Heart left ventricle (tissue), 16 donors: ENCODE measurements at places on chromosomes 2 and 18. TPM values are rescaled to one million over a fixed set of nuclear protein-coding genes. Genes with fewer than 3 reads are reported as not detected.

- DNase-seq, result no peak
- peaks cover 12% of the 10 kb centered on the region for H3K27me3 ChIP-seq
- no peak overlapping the region for H3K27ac ChIP-seq
- no peaks in the 10 kb centered on the region for H3K36me3 ChIP-seq
- H3K4me1 ChIP-seq, result no peaks in the 10 kb centered on the region
Measured at GRCh38 chr18:47422524-47422923, 171.1 kb upstream of the SKOR2 start.

GRCh38 chr2:88720399-88720798, 28.9 kb downstream of the RPIA start:
- no peaks in the 10 kb centered on the region for H3K27me3 ChIP-seq
- no peaks in the 10 kb centered on the region for H3K36me3 ChIP-seq
- no peak overlapping the region for H3K27ac ChIP-seq
- no peak for DNase-seq
- H3K4me1 ChIP-seq, result no peaks in the 10 kb centered on the region

- H3K27ac ChIP-seq, result no peak overlapping the region
- peaks cover 11% of the 10 kb centered on the region for H3K36me3 ChIP-seq
- H3K27me3 ChIP-seq, result no peaks in the 10 kb centered on the region
- H3K4me1 ChIP-seq, result no peaks in the 10 kb centered on the region
Measured at GRCh38 chr2:159695795-159696448, 16.4 kb upstream of the MARCHF7 start.

DNA sequence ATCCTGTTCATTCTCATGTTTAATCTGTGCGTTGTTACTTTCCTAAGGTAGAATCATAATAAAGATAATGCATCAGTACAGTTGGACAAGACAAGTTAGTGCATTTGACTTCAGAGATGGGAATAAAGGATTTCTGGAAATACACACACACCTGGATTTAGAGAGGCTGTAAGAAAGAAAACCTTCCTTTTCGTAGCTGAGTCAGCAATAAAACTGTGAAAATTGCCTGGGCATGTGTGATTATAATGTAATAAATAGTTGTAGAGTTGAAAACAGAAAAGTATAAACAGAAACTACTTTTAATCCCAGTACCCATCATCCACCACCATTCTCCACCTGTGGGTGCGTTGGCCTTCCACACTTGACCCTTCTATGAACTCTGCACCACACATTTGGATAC, 15.4 kb downstream of the CFAP53 start:
- H3K27ac ChIP-seq, result no peak overlapping the region
- no peak overlapping the region for H3K4me3 ChIP-seq
- H3K27me3 ChIP-seq, result no peaks in the 10 kb centered on the region

DNA sequence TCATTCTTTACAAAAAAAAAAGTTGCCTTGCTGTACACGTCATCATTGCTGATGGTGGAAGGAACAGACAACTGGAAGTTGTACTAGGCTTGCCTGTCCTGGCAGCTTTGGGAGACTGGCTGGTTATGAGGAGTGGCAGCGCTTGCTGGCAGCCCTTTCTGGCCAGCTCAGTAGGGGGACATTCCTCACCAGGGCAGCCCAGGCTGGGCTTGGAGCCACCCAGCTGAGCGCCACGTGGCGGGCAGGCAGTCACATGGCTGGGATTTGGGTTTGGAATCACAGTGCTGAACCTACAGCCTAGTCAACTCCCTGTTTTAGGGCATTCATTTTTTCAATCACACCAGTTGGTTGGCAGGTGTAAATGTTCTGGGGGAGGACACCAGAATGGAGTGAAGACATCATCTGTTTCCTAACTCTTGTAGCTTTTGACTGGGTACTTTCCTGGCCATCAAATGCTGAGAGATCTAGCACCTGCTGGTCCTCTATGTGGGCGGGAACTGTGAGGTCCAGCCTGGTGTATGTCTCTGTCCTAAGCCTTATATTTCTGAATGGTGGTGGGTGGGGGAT, 139.3 kb downstream of the SETBP1 start:
- no peaks in the 10 kb centered on the region for H3K36me3 ChIP-seq
- DNase-seq, result peak; percentile 72
- H3K4me1 ChIP-seq, result peaks cover 3% of the 10 kb centered on the region
- no peaks in the 10 kb centered on the region for H3K27me3 ChIP-seq
- no peak overlapping the region for H3K4me3 ChIP-seq

DNA sequence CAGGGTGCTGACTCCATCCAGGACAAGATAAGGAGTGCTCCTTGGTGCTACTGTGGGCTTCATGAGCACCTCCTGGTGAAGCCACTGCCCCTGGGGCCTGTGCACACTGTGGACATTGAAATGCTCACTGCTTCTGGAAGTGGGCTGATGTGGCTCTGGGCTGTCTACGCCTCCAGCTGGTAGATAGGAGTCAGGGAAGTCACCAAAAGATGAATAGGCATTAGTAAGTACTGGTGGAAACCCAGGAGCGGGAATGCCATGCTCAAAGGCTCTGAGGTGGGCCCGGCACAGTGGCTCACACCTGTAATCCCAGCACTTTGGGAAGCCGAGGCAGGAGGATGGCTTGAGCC, 79.2 kb upstream of the MSH2 start:
- no peaks in the 10 kb centered on the region for H3K27me3 ChIP-seq
- DNase-seq, result no peak
- H3K4me3 ChIP-seq, result no peak overlapping the region
- no peak overlapping the region for H3K27ac ChIP-seq
- peaks cover 7% of the 10 kb centered on the region for H3K4me1 ChIP-seq

- H3K4me3 ChIP-seq, result peak overlapping the region; percentile 90
- H3K27me3 ChIP-seq, result no peaks in the 10 kb centered on the region
- no peaks in the 10 kb centered on the region for H3K36me3 ChIP-seq
- no peaks in the 10 kb centered on the region for H3K4me1 ChIP-seq
- DNase-seq, result peak; percentile 91
- H3K27ac ChIP-seq, result peak overlapping the region; percentile 92
Measured at GRCh38 chr2:130372055-130372832, 16.4 kb downstream of the PTPN18 start.

GRCh38 chr2:201490291-201490690, 38.8 kb downstream of the STRADB start:
- no peak overlapping the region for H3K4me3 ChIP-seq
- no peak for DNase-seq
- H3K27me3 ChIP-seq, result no peaks in the 10 kb centered on the region
- no peak overlapping the region for H3K27ac ChIP-seq
- no peaks in the 10 kb centered on the region for H3K4me1 ChIP-seq

DNA sequence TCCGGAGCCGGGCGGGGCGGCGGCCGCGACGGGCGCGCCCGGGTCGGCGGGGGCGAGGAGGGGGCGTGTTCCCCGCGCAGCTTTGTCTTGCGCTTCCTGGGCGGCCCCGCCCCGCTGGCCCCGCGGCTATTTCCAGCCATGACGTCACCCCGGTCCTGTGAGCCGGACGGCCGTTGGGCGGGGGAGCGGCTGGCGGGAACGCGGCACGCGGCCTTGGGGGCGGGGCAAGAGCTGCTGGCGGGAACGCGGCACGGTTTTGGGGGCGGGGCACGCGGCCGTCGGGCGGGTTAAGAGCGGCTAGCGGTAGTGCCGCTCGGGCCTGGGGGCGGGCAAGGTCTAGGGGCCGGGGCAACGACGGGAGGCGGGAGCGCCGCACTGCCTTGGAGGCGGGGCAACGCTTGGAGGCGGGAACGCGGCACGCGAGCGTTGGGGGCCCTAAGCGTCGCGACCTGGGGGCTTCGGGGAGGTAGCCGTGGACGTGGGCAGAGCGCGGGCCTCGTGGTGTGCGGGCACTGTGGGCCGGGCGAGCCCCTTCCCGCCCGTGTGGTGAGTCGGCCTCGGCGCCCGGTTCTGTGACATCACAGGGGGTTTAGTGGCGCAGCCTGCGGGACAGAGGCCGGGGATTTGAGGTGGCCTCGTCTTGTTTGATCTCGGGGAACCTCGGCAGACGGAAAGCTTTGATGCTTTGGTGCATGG, 704 bp downstream of the KLF11 start:
- peak overlapping the region; percentile 76 for H3K4me3 ChIP-seq
- DNase-seq, result peak; percentile 99
- H3K27me3 ChIP-seq, result no peaks in the 10 kb centered on the region
- H3K36me3 ChIP-seq, result peaks cover 10% of the 10 kb centered on the region
- peak overlapping the region; percentile 95 for H3K27ac ChIP-seq

DNA sequence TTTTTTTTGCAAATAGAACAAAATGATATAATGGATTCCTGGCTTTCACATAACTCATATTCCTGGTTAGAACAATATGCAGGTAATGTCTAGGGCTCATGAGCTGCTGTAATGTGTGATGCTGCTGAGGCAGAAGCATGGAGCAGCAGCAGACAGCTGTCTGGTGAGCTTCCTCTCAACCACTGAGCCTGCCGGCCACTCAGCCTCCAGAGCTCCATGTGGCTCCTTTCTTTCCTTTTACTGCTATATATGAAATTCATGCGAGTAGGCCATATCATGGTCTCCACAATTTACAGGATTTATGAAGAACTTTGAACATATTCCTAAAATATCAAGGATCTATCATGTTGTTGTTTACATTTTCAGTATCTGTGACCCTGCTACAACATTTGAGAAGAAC, 120.9 kb downstream of the MEP1B start:
- H3K36me3 ChIP-seq, result no peaks in the 10 kb centered on the region
- no peak overlapping the region for H3K27ac ChIP-seq
- peaks cover 14% of the 10 kb centered on the region for H3K4me1 ChIP-seq
- H3K4me3 ChIP-seq, result no peak overlapping the region
- DNase-seq, result no peak

DNA sequence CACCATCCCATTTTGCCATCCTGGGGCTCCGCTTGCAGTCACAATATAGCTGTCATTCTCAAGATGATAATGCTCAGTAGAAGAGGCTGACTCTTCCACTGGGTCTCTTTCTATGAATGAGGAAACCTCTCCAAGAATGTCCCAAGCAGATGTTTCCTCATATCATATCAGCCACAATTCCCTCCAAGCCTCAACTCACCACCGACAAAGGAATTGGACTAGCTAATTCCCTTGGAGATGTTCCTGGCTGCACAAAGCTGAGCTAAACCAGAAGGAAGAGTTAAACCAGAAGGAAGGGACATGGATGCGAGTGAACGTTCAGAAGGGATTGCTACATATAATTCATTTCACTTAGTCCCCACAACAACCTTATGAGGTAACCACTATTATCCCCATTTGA, 65.0 kb upstream of the NPAS2 start:
- H3K36me3 ChIP-seq, result no peaks in the 10 kb centered on the region
- H3K27me3 ChIP-seq, result no peaks in the 10 kb centered on the region
- no peak for DNase-seq
- H3K4me1 ChIP-seq, result peaks cover 13% of the 10 kb centered on the region
- H3K4me3 ChIP-seq, result no peak overlapping the region

DNA sequence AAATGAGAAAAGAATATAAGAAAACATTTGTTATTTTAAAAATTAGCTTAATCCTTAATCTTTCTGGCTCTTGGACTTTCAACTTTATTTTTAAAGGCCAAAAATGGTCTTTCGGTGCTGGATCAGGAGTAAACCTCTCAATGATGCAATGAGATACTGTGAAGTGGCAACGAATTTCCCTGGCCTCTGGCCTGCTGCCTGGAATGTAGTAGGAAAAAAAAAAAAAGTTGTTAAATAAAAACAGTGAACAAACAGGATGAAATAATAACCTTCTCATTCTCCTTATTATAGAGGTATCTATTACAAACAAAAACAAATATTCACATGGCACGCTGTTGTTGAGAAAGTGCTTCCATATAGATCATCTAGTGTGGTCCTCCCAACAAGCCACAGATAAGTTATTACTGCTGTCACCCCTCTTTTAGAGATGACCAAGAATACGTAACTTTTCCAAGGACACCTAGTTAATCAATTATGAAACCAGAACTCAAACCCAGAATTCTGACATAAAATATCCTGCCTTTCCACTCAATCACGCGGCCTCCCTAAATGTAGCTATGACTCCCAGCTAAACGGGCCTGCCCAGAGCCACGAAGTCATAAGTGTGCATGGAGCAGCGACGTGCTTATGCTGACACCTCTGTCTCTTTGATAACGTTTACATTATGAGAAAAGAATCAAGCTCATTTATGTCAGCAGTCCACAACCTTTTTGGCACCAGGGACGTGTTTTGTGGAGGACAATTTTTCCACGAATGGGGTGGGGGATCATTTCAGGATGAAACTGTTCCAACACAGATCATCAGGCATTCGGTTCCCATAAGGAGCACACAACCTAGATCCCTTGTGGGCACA, 170.9 kb downstream of the BCL2 start:
- peaks cover 34% of the 10 kb centered on the region for H3K4me1 ChIP-seq
- DNase-seq, result no peak
- H3K4me3 ChIP-seq, result no peak overlapping the region
- no peak overlapping the region for H3K27ac ChIP-seq
- H3K27me3 ChIP-seq, result no peaks in the 10 kb centered on the region

- DNase-seq, result no peak
- no peaks in the 10 kb centered on the region for H3K4me1 ChIP-seq
- H3K4me3 ChIP-seq, result no peak overlapping the region
- H3K27me3 ChIP-seq, result peaks cover 85% of the 10 kb centered on the region
- no peaks in the 10 kb centered on the region for H3K36me3 ChIP-seq
Measured at GRCh38 chr2:156325688-156326525, 6.6 kb downstream of the NR4A2 start.

- H3K36me3 ChIP-seq, result no peaks in the 10 kb centered on the region
- H3K4me1 ChIP-seq, result no peaks in the 10 kb centered on the region
- DNase-seq, result no peak
- no peaks in the 10 kb centered on the region for H3K27me3 ChIP-seq
Measured at GRCh38 chr2:58914733-58915505, 673.8 kb upstream of the FANCL start.

DNA sequence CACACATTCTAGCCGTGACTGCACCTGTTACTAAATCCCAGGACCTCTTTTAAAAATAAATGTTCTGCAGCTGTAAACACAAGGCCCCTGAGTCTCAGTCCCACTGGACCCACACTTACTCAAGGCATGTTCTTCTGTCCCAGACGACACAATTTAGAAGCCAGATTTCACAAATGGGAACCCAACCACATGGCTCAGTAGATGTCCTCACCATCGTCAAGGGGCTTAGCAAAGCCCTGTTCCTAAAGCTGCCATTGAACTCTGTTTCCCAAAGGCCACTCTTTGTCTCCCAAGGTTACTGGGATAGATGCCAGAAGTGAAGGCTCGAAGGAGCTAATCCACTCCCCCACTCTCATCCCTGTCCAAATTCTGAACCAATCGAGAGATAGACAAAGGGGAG, 301.0 kb downstream of the GALR1 start:
- H3K36me3 ChIP-seq, result no peaks in the 10 kb centered on the region
- no peak overlapping the region for H3K27ac ChIP-seq
- H3K4me1 ChIP-seq, result no peaks in the 10 kb centered on the region
- H3K4me3 ChIP-seq, result no peak overlapping the region
- no peak for DNase-seq

- no peak overlapping the region for H3K27ac ChIP-seq
- H3K36me3 ChIP-seq, result no peaks in the 10 kb centered on the region
- H3K4me1 ChIP-seq, result peaks cover 51% of the 10 kb centered on the region
- H3K4me3 ChIP-seq, result no peak overlapping the region
- no peaks in the 10 kb centered on the region for H3K27me3 ChIP-seq
Measured at GRCh38 chr2:47083886-47084687, 71.0 kb downstream of the STPG4 start.

Gene GALNT13
- not detected for total RNA-seq

Gene PDCL3
- 27.8 TPM for total RNA-seq

Gene RTP5
- not detected for total RNA-seq

Gene ATP5MC3
- total RNA-seq, result 1,088 TPM

Gene ARHGEF4
- total RNA-seq, result 0.68 TPM

Gene RRM2
- total RNA-seq, result 0.09 TPM

Gene LHCGR
- total RNA-seq, result not detected

Gene UPP2
- total RNA-seq, result not detected

Gene FAM228A
- 0.19 TPM for total RNA-seq

Gene UGT1A8
- total RNA-seq, result not detected

Gene SPATS2L
- total RNA-seq, result 105 TPM
